ENCODE measurements at places on chromosomes 2 and 18.

- DNase-seq = no peak
Measured at GRCh38 chr2:234330902-234331301, 166.0 kb downstream of the ARL4C start.

DNA sequence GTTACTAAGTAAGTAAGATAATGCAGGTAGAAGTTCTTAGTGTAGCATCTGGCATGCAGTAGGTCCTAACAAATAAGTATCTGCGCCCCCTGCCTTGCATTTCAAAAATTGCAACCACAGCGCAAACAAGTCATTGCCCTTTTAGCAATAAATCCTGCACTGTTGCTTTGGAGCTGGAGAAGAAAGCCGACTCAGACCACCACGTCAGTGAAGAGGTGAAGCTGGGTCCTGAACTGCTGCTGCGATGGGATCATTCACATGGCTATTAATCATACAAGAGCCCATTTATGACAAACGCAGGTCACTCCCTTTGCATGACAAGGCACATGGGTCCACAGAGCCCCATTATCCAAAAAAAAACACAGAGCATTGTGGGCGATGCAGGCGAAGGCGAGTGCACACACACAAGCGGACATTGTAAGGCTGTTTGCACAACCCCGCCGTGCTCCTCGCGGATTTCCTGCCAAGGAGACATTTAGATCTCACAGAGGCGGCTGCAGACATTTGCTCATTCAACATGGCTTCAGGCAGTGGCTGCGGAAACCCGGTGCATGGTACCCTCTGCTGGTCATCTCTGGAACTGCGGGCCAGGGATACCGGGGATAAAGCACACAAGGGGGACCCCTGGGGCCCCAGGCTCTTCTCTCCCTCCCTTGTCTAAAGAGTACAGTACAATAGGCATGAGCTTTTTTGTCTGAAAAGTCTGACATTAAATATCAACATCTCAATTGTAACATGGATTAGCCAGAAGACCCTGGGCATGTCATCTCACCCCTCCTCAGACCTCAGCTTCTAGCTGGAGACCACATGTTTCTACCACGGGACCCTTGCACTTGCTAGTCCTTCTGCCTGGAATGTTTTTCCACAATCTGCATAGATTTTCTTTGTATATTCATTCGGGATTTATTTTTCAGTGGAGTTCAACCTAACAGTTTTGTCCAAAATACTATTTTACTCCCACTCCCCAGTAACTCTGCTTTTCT is 56.7 kb downstream of the CYRIA start:
- peak; percentile 84 for DNase-seq

DNA sequence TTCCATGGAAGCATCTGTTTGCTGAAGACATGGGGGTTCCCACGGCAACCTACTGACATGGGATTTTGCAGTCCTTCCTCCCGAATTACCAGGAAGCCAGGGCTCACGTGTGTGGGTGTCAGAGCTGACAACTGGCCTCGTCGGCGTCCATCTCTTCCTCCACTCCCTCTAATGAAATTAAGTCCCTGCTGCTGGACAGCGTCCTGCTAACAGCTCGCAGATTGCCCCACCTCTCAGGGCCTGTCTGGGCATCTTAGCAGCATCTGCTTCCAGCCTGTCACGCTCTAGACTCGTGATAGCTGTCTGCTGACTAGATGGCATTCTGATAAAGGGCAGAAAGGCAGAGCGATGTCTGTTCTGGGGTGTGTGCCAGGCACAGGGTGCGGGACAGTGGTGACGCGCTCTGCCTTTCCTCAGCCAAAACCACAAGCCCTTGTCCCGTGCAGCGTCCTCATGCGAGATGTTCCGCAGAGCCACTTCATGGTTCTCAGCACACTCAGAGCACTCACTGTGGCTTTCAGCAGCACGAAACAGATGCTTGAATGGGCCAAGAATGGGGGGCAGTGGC is 161.1 kb downstream of the ARL4C start:
- peak; percentile 43 for DNase-seq

- DNase-seq = no peak
Measured at GRCh38 chr2:146189541-146189940, 1655.3 kb upstream of the ACVR2A start.

DNA sequence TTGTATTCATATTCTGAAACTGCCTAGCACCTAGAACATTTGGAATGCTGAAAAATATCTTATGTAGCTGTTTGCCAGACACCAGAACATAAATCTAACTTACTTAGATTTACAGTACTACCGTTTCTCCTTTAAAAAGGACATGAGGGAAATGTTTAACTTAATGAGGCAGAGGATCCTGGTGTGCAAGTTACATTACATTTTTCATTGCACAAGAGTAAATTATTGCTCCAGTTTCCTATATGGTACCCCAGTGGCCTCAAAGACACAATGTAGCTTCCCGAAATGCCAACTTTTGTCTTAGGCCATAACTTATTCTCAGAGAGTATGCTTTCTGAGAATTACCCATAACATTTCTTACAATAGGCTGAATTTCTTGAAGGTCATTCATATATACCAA is 105.5 kb upstream of the DTNA start:
- no peak for DNase-seq

DNA sequence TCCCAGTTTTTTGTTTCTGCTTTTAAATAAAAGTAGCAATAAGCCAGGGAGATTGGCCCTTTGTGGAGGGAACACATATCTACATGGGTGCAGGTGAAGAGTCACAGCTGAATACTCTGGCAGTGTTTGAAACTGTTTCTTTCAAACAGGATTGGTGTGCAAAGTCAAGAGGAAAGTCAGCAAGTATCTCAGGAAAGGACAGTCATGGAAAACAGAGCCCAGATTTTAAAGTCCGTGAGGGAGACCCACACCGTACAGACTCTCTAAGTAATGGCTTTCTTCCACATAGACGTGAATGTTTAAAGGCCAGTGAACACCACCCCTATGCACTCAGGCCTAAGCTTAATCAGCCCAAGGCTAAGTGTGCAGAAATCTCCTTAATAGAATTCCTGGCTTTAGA is 95.3 kb downstream of the GFPT1 start:
- DNase-seq = no peak

Measured in stimulated activated CD4-positive, alpha-beta T cell treated with anti-CD3 and anti-CD28 coated beads, Interleukin-4, amount 100 ng/mL, for 4 hours (primary cell).